ENCODE measurements at places on chromosomes 4 and X. TPM values are rescaled to one million over a fixed set of nuclear protein-coding genes. Genes with fewer than 3 reads are reported as not detected.

Gene NXF2
- total RNA-seq, result not detected

Gene GIMD1
- not detected for total RNA-seq

Gene RLIM
- total RNA-seq, result 36.5 TPM

Gene ADRA2C
- not detected for total RNA-seq

Gene CLTRN
- 0.61 TPM for total RNA-seq

Gene TRMT10A
- total RNA-seq, result 7.8 TPM

Measured in activated CD4-positive, alpha-beta T cell treated with anti-CD3 and anti-CD28 coated beads for 36 hours (primary cell).